ENCODE measurements at places on chromosomes 12 and 14.

GRCh38 chr12:56766535-56766934 lies 3.4 kb downstream of the HSD17B6 start:
- DNase-seq: no peak

GRCh38 chr12:76446090-76446489 lies 97.9 kb upstream of the BBS10 start:
- no peak for DNase-seq

DNA sequence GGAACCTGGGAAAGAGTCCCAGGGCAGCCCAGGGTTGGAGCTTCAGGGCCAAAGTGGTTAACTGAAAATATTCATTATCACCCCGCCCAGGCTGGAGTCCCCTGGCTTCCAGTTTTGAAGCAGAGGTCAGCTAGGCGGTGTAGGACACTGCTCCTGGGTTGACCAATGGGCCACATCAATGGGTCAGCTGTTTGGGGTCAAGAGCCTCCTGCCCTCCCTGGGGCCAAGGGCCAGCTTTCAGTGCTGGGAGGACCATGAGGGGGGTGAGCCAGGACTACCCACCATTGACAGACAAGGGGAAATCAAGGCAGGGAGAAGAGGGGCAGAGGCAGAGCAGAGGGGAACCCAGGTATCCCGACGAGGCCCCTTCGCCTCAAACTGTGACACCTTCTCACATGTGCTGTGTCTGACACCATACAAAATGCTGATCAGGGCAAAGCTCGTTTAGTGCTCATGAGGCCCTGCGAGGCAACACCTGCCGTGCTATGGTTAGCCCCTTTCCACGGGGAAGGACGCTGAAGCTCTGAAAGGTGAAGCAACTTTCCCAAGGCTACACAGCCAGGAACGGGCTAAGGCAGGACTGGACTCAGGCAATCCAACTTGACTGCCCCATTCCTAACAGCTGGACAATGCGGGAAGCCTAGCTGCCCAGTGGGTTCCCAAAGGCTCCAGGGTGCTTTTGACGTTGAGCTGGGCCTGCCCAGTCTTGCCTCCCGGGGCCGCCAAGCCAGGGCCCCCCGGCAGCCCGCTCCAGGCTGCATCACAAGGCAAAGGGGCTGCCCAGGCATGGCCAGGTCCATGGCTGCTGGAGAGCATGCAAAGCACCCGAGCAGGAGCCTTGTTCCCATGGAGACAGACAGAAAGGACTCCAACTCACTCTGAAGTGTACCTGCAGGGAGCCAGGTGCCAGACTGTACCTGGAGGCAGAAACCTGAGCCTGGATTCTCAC lies 2.0 kb downstream of the SYNE3 start:
- DNase-seq: no peak

GRCh38 chr12:115102450-115102849 lies 418.5 kb upstream of the TBX3 start:
- no peak for DNase-seq

GRCh38 chr14:90460136-90460535 lies 63.3 kb downstream of the CALM1 start:
- no peak for DNase-seq

- no peak for DNase-seq
Observed at GRCh38 chr12:3097186-3097804, 20.1 kb downstream of the TSPAN9 start.

GRCh38 chr12:45670346-45671065 lies 59.0 kb upstream of the ARID2 start:
- peak; percentile 45 for DNase-seq

DNA sequence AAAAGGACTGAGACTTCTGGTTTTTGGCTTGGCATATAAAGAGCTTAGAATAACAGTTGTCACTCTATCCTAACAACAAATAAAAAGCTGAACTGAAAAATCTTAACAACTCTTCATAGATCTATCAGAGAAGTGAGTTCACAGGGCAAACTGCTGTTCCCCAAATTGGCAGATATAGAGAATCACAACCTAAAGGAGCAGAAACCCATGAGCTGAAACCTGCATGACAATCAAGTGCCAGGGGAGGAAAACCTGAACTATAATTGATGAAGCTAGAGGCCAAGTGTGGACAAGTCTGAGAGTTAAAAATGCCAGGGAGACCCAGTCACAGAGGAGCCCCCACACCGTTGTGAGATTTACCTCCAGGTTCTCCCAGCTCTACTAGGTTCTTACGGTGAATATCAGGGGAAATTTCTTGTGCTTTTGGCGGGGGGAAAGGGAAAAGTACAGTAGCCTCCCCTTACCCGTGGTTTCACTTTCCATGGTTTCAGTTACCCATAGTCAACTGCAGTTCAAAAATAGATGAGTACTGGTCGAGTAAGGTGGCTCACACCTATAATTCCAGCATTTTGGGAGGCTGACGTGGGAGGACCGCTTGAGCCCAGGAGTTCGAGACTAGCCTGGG lies 53.9 kb downstream of the ATF7 start:
- DNase-seq: no peak

- no peak for DNase-seq
Observed at GRCh38 chr12:124024776-124025175, 51.8 kb downstream of the ZNF664 start.

- no peak for DNase-seq
Observed at GRCh38 chr12:86724716-86725115, 468.5 kb upstream of the MGAT4C start.

GRCh38 chr12:110361216-110361615 lies 42.3 kb downstream of the ANAPC7 start:
- no peak for DNase-seq

DNA sequence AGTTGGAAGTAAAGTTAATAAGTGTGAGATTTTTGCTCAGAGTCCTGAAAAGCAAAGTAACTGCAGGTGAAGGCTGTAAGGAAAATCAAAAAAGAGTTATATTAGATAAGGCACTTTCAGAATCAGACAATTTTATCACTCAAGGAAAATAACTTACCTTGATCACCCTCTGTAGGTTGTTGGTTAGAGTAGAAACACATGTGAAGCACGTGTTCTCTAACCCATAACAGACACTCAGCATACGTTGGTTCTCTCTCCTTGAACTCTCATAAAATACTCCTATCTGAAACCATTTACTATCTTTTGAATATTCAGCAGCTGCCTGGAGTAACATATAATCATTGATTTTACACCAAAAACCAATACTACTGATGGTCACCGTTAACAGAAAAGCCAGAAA lies 335.5 kb downstream of the KCNH5 start:
- DNase-seq: no peak

DNA sequence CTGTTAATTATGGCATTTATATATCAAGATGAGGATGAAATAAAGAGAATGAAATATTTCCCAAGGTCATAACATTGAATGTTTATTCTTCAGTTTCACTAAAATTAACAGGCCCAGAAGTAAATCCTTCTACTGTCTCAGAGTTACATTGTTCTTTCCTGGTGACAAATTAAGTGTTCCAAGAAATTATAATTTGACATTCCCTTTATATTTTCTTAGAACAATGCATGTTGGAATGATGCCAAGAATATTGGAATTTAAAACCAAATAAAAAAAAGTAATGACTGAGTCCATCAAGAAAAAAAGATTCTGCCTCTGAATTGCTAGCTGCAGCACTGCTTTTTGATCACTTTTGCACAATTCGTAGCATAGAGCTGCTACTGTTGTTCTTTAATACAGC lies 152.1 kb downstream of the METTL25 start:
- no peak for DNase-seq

GRCh38 chr12:123951467-123951866 lies 21.2 kb downstream of the CCDC92 start:
- DNase-seq: no peak

DNA sequence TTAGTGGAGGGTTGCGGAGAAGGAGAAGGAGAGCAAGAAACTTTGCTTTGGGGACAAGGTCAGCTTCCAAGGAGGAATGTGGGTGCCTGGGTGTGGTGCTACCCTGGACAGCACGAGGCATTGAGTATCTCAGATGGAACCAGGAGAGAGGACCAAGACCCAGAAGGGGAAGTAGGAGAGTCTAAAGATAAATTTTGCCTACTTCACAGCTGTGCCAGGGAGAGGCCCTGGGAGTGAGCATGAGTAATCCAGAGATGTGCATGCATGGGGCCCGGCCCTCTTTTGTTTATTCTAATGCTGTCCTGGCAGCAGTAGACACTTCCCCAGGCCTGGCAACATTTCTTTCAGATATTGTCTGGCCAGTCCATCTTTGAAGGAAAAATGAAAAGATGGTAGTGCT lies 49.5 kb upstream of the GNPNAT1 start:
- no peak for DNase-seq

DNA sequence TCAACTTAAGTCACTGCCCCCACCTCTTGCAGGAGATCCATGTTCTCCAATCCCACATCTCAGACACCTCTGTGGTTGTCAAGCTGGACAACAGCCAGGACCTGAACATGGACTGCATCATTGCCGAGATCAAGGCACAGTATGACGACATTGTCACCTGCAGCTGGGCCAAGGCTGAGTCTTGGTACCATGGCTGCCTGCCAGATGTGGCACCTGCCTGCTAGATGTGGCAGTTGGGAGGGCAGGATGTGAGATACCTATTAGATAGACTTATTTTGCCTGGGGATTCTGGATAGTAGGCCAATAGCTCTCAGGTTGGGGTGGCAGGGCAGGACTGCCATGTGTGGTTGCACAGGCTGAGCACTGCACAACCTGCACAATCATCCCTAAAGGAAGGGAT lies 7.9 kb upstream of the KRT86 start:
- no peak for DNase-seq

DNA sequence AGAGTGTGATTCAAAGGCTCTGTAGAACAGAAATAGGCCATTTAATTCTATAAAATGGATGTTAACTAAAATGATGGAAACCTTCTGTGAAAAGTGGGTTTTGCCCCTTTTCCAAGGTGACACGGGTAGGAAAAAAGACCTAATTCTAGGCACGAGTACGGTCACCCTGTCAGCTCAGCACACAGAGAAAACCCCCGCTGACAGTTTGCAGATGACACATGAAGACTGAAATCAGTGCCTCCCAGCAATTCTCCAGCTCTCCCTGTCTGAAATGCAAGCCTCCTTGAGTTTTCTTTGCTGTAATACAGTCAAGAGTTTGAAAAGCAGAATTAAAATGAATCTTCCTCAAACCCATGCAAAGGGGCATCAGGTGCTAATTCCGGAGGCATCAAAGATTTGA lies 230.0 kb downstream of the TMEM132D start:
- DNase-seq: no peak

GRCh38 chr12:41055875-41056577 lies 132.1 kb upstream of the PDZRN4 start:
- DNase-seq: no peak

- DNase-seq: no peak
Observed at GRCh38 chr14:36579573-36580140, 2.8 kb downstream of the NKX2-8 start.

DNA sequence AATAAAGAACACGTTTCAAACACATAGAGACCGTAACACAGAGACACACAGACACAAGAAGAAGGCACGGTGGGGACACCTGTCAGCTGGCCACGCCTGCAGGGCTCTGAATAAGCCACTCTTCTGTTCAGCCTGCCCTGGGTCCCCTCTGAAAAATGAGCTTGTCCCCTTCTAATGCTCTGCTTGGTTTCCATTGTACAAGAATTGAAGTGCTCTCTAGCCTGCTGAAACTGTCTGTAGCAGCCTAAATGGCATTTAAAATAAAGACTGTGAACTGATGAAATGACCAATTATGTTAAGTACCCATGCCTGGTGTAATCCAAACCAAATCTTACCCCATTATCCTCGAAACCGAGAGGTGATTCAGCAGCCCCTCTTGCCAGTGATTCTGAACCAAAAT lies 139.8 kb downstream of the FOXN3 start:
- no peak for DNase-seq

DNA sequence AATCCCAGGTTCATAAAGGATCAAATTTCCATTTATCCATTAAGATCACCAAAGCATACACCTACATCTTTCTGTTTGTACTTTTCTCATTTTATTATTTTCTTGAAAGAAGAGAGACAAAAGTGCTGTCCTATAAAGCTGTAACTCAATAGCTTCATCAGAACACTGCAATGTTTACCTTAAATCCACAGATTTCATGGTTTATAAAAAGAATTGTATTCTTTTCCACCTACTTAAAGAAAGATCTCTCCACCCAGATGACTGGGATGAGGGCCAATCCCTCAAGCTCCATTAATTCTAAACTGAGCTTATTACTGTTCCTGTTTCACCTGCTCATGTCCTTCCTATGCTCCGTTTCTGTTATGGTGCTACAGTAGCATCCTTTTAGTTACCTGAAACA lies 470.6 kb downstream of the BCAT1 start:
- DNase-seq: no peak

DNA sequence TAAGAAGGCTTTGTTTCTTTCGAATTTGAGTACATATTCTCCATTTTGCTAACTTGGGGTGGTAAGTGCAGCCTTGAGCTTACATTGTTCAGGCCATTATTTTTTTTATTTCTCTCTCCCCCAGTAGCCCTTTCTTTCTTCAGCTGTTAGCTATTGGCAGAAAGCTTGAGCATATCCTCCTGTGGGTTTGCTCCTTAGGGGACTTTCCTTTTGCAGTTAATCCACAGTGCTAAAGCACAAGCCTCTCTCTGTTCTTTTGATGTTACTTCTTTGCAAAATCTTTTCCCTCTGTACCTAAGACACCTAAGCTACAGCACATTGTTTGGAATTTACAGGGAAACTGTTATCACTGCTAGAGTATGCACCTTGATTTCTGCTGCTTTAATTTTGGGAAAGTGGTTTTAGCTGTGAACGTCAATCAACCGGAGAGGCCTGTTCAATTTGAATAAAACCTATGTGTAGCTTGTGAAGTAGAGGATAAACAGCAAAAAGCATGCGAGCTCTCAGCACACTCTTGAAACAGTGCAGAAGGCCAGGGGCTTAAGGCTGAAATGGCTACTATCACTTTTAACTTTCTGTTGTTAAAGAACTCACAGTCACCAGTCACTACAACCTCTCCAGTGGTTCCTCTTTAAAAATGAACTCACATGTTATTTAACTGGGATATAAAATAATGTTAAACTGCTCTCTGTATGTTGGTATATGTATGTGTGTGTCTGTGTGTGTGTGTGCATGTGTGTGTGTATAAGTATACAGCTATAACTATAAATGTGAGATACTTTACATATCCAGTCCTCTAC lies 139.2 kb downstream of the PDZRN4 start:
- DNase-seq: no peak

GRCh38 chr14:50734950-50735695 lies 67.0 kb upstream of the SAV1 start:
- DNase-seq: no peak

DNA sequence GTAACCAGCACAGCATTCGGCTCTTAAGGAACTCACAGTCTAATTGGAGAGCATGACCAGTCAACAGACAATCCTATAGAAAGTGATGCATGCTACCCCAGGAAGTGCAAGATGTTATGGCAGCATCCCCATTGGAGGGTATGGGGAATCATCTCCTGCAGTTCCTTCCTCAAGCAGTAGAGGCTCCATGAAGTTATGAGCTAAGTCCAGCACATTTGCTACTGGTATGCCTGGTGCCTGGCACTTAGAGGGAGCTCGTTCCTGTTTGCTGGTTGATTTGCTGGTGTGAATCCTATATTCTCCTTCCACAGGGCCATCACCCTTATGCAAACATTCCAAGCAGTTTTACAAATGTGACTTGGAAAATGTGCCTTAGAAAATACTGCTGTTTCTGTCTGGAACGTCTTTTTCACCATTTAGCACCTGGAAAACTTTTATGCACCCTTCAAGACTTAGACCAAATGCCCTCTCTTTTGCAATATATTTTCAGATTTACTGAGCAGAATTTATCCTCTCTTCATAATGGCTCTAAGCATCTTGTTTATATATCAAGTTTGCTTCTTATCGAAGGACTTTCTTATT lies 136.1 kb upstream of the WSCD2 start:
- no peak for DNase-seq

GRCh38 chr14:33668066-33668465 lies 282.8 kb downstream of the EGLN3 start:
- DNase-seq: no peak
